ENCODE measurements at places on chromosomes 11 and 22. TPM values are rescaled to one million over a fixed set of nuclear protein-coding genes. Genes with fewer than 3 reads are reported as not detected.

- DNase-seq, result no peak
These were observed 63.6 kb downstream of the PAK1 start for GRCh38 chr11:77410076-77410827.

DNA sequence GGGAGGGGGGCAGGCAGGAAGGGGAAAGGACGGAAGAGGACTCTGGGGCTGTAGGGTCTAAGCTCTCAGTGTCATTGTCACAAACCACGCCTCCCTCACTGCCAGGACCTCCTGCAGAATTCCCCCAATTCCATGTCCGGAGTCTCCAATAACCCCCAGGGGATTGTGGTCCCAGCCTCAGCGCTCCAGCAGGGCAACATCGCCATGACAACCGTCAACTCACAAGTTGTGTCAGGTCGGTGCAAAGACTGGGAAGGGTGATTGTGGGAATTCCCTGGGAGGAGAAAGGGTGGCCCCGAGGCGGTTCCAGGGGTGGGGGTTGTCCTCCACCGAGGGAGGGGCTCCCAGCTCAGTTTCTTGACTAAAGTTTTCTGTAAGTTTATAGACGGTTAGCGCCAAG, 86.0 kb downstream of the FEZ1 start:
- peak; percentile 41 for DNase-seq

DNA sequence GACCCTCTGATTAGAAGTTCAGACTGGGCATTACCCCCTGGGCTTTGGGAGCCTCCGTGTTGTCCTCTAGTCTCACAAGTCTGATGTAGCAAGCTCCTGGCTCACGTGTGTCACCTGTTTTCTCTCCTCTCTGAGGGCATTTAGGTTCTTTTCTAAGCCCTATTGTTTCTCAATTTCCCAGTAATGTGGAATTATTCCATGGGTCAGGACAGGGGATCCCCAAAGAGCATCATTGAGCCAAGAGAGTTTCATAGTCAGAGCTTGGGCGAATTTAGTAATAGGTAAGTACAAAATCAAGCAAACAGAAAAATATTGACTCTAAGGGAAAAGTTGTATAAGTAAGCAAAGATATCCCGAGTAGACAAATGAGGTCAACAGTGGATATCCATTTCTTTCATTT, 57.3 kb downstream of the PPP6R2 start:
- no peak for DNase-seq

GRCh38 chr11:95092549-95093324, 3.1 kb downstream of the ENDOD1 start:
- peak; percentile 34 for DNase-seq

DNA sequence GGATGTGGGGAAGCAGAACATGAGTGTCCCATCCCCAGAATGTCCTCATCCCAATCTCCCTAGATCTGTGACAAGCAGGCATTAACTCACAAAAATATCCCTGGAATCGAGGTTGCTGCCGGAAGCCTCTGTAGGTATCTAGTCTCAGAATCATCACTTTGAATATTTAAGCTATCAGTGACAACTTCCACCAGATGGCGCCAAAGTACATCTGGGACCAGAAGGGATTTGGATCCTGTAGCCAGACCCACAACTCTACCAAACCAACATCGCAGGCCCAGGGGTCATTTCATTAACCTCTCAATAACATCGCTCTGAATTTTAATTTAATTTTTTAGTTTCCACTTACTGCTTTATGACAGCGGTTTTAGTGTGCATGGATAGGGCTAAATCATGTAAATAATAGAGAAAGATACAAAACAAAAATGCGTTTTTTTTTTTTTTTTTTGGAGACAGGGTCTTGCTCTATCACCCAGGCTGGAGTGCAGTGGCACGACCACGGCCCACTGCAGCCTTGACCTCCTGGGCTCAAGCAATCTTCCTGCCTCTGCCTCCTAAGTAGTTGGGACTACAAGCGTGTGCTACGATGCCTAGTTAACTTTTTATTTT, 1.1 kb upstream of the EXT2 start:
- DNase-seq, result peak; percentile 82

- DNase-seq, result no peak
These were observed 30.1 kb upstream of the FIBIN start for GRCh38 chr11:26963764-26964163.

DNA sequence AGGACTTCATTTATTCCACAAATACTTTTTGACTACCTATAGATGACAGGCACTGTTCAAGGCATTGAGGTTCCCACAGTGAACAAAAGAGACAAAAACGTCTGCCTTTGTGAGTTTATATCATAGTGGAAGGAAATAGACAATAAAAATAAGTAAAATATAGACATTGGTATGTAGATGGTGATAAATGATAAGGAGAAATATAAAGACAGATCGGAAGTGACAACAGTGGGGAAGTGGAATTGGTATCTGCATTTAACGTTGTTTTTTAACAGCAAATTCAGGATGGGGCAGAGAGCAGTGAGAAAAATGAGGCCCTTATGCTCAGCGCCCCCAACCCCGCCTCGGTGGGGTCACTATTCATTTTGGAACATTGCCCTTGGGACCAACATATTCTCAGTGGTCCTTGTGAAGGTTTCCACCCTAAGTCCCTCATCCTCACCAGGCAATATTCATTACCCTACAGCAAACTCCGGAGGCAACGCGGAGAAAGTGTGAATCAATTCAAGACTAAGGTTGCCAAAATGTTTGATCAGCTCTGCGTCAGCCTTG, 627 bp upstream of the PEX26 start:
- no peak for DNase-seq

DNA sequence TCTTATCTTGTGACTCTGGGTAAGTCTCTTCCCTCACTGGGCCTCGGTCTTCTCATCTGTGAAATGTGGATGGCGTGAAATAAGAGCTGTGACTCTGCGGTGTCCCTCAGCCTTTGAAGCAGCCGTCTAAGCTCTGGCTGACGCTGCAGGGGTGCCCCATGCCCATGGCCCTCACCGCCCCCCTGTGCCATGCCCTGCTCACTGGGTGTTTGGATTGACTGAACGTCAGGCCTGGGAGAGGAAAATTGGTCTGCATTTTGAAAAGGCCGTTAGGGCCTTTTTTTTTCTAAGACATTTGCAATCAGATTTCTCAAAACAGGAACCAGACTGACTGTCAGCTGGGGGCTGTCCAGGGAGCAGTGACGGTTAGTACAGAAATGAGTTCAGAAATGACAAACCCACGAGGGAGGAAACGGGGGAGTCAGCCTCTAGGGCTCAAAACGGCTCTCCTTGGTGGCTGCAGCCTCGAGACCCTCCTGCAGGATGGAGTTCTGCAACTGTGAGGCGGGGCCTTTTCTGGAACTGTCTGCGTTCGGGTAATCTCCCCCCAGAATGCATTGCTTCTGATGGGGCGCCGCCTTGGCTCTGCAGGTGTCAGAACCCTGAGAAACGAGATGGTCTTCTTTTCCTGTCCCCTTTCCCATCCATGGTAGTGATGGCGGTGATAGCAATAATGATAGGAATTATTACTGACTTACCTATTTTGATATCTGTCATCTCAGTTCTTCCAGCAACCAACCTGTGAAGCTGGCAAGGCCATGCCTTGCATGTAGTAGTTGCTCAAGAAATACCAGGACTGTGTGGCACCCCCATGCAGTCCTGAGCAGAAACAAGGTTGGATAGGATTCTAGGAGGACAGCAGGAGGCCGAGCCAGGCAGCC, 2.0 kb downstream of the GRK2 start:
- no peak for DNase-seq

GRCh38 chr11:11661326-11662040, 39.7 kb upstream of the GALNT18 start:
- no peak for DNase-seq

GRCh38 chr11:78856211-78856610, 281.5 kb upstream of the NARS2 start:
- DNase-seq, result no peak

DNA sequence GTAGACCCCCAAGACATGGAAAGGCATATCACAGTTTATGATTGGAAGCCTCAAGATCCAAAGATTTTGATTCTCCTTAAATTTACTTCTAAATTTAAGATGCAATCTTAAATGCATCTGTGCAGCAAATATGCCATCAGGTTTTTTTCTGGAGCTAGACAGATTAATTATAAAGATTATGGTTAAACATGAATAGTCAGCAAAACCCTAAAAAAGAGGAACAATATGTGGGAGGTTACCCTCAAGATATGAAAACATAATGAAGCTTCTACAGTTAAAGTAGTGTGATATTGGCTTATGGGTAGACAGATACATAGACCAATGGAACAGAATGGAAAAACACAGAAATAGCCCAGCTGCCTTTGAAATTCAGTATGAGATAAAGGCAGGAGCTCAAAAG, 31.7 kb downstream of the OR8B12 start:
- no peak for DNase-seq

- no peak for DNase-seq
These were observed 1.4 kb downstream of the PC start for GRCh38 chr11:66956689-66957290.

- DNase-seq, result no peak
These were observed 46.2 kb downstream of the C11orf58 start for GRCh38 chr11:16784666-16785065.

DNA sequence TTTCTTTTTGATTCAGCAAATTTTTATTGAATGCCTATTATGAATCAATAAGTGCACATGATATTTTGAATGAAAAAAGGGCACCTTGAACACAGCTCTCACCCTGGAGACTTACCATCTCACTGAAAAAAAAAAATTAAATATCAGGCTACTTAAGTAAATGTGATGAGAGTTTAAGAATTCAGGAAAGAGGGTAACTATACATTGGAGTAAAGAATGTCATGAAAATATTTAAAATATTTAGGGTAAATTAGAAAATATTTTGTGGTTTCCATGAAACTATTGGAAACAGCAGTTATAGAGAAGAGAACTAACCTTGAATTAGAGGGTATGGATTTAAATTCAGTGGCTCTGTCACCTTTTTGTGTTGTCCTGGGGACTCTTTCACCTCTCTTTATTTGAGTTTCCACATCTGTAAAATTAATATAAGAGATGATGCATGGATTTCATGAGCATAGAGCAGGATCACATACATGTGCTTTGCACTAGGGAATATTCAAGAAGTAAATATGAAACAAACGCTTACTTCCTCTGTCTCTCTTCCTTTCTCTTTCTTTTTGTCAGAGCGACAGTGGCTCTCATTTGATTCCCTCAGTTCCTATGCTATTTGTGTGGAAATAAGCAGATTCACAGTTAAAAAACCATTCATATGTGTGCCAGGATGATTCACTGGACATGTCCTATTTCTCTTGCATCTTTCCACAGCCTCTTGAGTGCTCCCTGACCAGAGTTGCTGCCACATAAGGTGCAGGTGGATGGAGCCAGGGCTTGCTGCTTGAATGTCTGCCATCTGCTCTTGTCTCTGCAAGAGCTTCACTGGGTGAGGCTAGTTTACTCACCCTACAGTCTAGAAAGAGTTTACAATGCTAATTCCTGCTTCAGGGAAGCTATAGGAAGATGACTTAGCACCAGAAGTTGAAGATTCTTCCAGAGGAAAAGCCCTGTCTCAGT, 533.1 kb downstream of the ETS1 start:
- DNase-seq, result no peak

DNA sequence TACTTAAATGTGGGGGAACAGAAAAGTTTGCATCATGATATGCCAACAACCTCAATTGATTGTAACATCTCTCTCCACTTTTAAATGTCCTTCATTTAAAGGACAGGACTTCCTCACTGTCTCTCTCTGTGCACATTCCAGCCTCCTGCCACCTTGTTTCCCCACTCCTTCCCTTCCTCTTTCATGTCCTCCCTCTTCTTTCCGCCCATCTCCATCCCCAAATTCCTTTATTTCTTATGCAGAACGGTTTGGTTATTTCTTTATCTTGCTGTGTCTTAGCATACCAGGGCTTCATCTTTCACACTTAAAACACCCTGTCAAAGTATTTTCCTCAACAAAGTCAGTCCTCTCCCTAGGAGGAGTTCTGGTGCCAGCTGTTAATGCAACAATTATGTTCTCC, 293.8 kb downstream of the NXPE2 start:
- DNase-seq, result no peak

DNA sequence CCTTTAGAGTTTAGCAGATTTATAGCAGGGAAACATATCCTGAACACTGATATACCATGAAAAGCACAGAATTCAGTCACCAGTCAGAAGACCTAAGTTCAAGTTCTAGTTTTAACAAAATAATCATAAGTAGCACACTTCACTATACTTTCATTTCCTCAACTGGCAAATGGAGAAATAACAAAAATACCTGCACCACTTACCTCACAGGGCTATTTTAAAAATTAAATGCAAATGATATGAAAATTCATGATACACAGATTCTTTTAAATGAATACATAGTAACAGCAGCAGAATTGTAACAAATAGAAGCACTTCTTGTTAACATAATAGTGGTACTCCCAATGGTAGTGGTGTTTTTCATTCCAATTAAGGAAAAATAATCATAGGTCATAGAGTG, 139.0 kb downstream of the FCHSD2 start:
- DNase-seq, result no peak

DNA sequence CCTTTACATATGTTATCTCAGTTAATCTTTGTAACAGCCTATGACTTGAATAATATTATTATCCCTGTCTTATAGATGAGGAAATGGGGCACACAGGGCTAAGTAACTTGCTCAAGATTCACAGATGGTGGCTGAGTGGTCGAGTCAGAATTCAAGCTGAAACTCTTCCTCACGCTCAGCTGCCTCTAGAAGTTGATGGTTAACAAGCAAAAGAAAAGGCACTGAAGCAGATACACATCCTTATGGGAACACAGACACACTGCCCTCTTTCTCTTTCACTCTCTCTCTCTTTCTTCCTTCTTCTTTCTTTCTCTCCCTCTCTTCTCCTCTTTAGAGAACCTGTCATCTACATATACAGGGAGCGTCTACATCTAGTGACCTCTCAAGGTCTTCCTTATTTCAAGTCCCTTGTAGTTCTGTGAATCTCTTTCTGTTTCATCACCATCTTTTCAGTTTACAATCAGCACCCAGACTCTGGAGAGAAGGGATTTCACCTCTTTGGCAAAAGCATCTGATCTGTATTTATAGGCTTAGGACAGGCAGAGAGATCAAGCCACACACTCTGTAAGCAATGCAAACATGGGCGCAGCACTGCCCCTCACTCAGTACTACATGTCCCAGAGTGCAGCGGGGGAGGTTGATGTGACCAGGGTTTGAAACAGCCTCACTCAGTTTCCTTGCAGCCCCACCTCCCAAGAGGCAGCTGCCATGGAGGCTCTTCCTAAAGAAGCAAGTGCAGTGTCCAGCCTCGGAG, 75.7 kb downstream of the GRAMD1B start:
- DNase-seq, result peak; percentile 46

DNA sequence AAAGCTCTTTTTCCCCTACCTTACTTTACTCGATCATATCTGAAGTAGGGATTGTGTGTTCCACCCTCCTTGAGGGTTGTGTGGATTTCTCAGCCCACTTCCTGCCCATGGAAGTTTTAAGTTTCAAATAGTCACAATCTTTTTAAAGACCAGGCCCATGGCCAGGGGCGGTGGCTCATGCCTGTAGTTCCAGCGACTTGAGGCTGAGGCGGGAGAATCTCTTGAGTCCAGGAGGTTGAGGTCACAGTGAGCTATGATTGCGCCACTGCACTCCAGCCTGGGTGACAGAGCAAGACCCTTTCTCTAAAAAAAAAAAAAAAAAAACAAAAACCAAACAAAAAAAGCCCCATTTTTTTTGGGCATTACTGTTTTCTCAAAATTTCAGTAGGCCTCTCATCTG, 36.3 kb upstream of the LRRC10B start:
- DNase-seq, result no peak

GRCh38 chr22:35023692-35024363, 42.1 kb upstream of the ISX start:
- peak; percentile 72 for DNase-seq

Gene FGF19
- polyA plus RNA-seq, result not detected

Gene VWCE
- polyA plus RNA-seq, result 3.4 TPM

Gene TRIM49
- polyA plus RNA-seq, result not detected

Gene OR8G5
- not detected for polyA plus RNA-seq

Gene MS4A5
- polyA plus RNA-seq, result not detected

Gene FAR1
- 38.8 TPM for polyA plus RNA-seq

Gene DMC1
- polyA plus RNA-seq, result not detected

Gene UPK3A
- polyA plus RNA-seq, result not detected

Gene CHRDL2
- polyA plus RNA-seq, result not detected
